ENCODE measurements at places on chromosomes 16 and 17.

DNA sequence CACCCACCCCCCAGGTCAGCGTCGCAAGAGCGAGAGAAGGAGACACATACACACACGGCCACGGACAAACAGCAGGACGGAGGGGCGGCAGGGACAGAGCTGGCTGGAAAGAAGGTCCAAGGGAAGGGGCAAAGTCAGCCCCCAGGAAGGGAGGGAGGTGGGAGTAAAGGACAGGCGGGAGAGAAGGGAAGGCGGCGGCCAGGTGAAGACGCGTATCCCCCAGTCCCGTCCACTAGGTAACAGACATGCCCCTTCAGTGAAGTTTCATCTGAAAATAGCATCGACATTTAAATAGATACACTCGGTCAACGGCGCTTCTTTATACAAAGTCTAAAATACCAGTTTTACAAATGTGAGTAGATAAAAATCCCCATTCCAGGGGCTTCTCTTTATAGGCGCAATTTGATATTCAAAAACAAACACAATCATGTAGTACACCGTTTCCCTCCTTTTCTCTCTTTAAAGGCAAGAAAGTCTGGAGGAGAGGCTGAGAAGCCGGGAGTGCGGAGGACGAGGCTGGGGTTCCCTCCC, 4.5 kb downstream of the CBX8 start:
- no peak for DNase-seq

DNA sequence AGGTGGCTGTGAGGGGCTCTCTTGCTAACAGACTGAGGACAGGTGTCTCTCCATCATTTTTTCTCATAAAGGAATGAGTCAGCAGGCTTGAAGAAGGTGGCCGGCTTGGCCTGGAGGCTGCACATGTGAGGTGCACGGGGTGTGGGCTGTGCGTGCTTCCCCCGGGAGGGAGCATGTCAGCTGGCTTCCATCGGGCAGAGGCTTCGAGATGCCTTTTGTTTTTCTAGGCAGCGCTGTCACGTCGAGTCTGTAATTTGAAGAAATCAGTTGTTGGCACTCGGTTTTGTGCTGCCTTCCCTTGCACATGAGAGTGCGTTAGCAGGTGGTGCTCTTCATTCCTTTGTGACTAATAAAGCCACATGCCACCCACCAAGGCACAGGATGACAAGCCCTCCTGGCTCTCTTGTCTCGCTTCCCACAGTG, 89.7 kb downstream of the NPIPB11 start:
- DNase-seq, result no peak

DNA sequence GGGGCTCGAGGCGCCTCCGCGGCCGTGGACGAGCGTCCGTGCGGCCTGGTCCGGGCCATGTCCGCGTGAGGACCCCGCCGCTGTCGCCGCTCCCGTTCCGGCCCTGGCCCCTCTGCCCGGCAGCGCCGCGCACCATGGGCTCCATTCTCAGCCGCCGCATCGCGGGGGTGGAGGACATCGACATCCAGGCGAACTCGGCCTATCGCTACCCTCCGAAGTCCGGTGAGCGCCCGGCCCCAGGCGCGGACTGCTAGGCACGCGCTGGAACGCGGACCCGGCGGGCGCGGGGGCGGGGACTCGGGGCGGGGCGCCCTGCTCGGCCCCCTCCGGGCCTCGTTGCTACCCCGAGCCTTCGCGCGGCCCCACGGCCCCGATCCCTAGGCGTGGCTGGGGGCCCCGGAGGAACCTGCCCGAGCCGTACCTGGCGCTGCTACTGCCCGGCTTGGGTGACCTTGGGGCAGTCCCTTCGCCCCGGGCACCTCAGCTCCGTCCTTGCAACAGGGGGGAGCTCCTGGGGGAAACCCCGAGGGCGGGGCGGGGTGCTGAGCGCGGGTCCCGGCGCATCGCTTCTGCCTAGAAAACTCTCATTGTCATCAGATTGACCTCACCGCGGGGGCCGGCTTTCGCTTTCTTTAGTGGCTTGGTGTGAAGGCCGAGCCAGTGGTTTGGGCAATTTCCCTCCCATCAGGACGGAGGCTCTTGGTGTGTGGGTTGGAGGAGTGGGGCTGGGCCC, 367 bp downstream of the MGRN1 start:
- DNase-seq, result peak; percentile 49

DNA sequence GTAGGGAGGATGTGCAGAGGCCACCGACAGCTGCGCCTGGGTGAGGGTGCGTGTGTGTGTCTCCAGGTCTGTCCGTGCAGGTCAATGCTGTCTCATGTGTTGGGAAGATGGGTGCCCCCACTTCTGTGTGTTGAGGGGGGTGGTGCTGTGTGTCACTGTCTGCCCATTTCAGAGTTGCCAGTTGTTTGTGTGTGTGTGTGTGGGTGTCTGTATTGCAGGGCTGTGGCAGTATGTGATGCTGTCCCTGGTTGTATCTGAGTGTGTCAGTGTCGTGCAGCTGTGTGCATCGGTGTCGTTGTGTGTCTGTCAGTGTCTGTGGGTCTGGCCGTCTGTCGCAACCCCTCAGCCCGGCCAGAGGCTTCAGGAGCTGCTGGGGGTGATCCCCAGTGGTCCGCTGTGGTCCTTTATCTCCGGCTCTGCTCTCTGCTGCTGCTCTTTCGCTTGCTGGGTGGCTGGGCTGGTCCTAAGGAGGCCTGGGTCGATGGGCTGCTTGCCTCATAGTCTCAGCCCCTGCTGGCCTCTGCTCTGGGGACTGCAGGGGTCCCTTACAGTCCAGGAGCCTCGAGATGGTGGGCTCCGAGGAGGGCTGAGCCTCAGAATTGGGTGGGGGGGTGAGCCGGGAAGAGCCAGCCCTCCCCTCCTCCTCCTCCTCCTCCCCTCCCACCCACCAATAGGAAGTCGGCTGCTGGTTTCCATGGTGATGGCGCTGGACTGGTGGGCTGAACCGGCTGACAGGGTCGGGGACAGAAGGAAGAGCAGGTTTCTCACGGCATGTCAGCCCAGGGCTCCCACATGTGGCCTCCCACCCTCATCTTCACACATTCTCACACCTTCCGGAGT, at the start of gene TSPOAP1:
Gene TSPOAP1 (minus strand): TSS at position 601 of the 840 bp plus-strand sequence. CDS start 875 bp downstream, outside the sequence.
- peak; percentile 60 for DNase-seq

GRCh38 chr17:31548709-31549108, 157.2 kb downstream of the RAB11FIP4 start:
- DNase-seq, result no peak

- no peak for DNase-seq
Observed at GRCh38 chr16:68746951-68747350, 9.9 kb downstream of the CDH1 start.

- DNase-seq, result peak; percentile 24
Observed at GRCh38 chr17:38605841-38606645, at the start of gene SRCIN1. SRCIN1 (minus strand) TSS chr17:38605952; CDS start chr17:38605705, 247 bp downstream.

- no peak for DNase-seq
Observed at GRCh38 chr17:82822281-82822680, 17.5 kb downstream of the ZNF750 start.

DNA sequence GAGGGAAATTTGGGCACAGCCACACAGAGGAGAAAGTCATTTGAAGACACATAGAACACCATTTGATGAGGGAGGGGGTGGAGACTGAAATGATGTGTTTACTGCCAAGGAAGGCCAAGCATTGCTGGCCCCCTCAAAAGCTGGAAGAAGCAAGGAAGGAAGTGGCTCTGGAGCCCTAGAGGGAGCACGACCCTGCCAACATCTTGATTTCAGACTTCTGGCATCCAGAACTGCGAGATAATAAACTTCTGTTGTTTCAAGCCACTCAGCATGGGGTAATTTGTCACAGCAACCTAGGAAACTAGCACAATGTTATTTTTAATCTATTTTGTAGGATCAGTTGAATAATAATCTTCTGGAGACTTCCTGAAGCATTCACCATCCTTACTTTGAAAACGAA, 314.8 kb upstream of the GOT2 start:
- no peak for DNase-seq

DNA sequence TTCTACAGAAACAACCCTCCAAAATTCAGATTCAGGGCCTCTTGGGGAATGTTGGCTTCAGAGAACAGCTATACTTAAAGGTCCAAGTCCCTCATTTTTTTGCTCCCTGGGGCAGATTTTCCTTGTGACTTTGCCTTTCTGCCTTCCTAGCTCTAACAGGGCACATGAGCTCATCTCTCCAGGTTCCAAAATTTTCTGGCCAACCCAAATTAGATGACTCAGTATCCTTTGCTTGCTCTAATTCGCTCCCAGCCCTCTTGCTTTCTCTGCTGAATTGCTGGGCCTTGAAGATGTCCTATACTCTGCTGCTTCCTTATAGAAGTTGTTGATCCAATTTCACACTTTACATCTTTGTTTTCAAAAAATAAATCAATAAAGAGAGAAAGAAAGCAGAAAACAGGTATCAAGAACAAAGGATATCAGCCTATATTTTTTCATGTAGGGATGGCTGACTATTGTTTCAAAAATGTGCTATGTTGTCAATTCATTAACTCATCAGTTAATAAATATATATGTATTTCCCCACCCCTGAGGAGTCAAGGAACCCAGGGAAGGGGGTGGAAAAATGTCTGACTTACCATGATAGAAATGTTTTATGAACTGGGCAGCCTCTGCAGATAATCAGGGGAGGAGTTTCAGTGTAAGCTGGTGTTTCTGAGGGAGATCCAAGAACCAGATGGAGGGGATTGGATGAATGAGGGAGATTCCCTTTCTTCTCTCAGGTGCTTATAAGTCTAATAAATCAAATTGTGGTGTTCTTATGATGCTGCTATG, 1.0 kb upstream of the KRTAP4-2 start:
- no peak for DNase-seq

GRCh38 chr17:64057701-64058263, 37.3 kb upstream of the ICAM2 start:
- no peak for DNase-seq

DNA sequence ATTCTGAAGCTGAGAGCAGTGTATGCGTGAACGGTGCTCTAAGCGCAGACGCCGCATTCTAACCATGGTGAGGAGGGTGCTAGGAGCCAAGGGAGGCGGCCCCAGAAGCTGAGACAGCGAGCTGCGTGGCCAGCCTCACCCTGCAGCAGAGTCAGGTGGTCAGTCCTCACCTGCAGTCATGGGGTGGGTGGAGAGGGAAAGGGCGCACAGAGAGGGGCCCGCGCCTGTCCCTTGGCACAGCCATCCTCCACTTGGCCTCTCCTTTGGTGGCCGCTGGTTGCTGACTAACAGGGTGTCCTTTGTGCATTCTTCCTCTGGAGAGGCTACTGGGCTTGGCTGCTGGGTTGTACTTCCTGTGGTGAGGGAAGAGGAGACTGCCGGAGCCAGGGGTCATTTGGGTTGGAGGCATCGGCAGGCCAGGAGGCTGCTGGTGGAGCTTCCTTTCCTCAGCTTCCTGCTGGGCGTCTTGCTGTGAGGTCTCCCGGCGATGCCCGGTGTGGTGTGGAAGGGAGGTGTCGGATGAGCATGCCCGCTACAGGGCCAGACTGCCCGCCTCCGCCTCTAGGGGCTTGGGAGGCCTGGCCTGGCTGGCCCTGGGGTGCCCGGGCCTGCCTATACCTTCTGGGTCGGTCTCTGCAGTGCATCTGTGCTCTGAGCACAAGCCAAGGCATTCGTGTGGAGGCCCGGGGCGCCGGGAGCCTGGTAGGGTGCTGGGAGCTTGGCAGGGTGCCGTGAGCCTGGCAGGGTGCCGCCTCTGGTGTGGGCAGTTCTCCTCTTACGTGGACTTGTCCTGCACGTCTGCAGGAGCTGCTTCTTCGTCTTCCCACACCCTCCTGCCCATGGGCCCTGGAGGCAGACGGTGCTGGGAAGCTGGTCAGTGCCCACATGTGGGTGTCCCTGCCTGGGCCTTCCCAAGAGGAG, 17.4 kb downstream of the RNF213 start:
- no peak for DNase-seq

- no peak for DNase-seq
Observed at GRCh38 chr16:11042191-11042590, 97.8 kb downstream of the CLEC16A start.

GRCh38 chr17:1464186-1464585, 8.2 kb upstream of the CRK start:
- no peak for DNase-seq

GRCh38 chr17:2044263-2044894, 2.6 kb downstream of the OVCA2 start:
- DNase-seq, result no peak

- DNase-seq, result no peak
Observed at GRCh38 chr17:1649844-1650501, at the start of gene RILP. RILP (minus strand) TSS chr17:1649866; CDS start chr17:1649804, 62 bp downstream.

GRCh38 chr17:80379348-80379747, 35.6 kb upstream of the ENDOV start:
- no peak for DNase-seq

DNA sequence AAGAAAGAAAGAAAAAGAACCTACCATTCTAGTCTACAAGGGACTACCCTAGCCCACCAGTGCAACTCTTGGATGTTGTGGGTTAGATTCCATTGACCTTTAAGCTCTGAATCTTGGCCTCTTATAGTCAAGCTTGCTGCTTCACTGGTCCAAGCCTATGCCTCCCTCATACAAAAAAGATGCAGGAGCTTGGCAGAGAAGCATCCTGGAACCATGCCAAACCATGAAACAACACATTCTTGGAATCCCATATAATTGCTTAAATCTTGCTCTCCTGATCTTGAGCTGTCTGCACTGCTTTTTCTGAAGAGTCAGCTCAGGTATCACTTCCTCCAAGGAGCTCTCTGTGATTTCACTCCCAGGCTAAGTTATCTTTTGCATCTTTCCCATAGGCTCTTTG, 117.9 kb upstream of the GPR139 start:
- DNase-seq, result no peak

DNA sequence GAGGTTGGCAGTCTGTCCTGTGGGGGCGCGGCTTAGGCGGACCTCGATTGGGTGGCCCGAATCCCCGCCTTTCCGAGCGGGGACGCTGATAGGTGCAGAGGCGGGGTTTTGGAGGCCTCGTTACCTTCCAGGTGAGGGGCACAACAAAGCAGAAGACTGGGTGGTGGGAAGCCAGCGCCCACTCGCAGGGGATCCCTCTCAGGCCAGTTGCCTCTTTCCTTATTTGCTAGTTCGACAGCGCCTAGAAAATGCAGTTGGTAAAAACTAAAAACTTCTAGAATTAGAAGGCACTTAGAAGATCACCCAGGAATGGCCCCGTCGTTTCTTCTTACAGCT, 730 bp downstream of the KAT7 start:
- no peak for DNase-seq

- DNase-seq, result peak; percentile 48
Observed at GRCh38 chr16:12067714-12068401, 91.3 kb downstream of the SNX29 start.

DNA sequence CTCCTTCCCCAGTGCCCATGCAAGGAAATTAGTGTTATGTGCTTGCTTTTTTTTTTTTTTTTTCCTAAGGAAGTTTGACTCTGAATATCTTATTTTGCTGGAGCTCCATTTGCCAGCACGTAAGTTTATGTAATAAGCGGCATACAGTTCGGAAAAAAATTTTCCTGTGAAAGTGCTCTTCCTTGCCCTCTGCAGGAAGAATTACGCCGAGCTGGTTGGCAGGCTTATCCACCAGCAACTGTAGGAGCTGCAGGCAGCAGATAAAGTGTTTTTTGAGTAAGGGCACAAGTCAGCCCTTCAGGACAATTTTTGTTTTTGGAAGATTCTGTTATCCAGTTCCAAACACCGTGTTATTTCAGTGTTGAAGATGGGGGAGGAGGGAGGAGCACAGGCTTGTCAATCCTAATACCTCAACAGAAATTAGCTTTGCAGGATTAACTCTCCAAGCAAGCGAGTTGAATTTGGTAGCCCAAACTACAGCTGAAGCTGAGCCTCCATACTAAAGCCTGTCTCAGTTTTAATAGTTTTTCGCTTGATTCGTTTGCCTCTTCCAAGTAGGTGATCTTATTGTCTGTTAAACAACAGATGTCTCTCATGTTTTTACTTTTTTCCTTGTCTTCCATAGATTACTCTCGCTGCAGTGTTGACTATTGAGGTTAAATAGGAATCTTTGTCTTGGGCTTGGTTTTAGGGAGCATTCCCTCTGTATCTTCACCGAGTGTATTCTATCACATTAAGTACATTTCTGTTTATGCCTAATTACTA, 1.1 kb downstream of the SPECC1 start:
- no peak for DNase-seq

Measured in T-helper 1 cell (primary cell).